ENCODE measurements at places on chromosomes 3 and 15.

DNA sequence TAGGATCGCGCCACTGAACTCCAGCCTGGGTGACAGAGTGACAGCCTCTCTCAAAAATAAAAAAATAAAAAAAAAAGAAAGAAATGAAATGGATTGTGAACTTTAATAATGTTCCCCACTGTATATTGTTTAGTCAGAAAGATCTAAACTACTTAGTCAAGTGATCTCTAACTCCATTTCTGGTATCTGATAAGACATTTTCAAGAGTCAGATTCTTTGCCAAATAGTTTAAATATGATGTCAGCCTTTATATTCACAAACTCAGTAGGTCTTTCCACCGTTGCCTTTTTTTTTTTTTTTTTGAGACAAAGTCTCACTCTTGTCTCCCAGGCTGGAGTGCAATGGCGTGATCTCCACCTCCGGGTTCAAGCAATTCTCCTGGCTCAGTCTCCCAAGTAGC is 29.0 kb upstream of the OSBPL11 start:
- no peaks in the 10 kb centered on the region for H3K36me3 ChIP-seq
- peaks cover 14% of the 10 kb centered on the region for H3K27me3 ChIP-seq
- no peak overlapping the region for H3K27ac ChIP-seq
- no peaks in the 10 kb centered on the region for H3K4me1 ChIP-seq
- no peak for DNase-seq
- no peak overlapping the region for H3K4me3 ChIP-seq

DNA sequence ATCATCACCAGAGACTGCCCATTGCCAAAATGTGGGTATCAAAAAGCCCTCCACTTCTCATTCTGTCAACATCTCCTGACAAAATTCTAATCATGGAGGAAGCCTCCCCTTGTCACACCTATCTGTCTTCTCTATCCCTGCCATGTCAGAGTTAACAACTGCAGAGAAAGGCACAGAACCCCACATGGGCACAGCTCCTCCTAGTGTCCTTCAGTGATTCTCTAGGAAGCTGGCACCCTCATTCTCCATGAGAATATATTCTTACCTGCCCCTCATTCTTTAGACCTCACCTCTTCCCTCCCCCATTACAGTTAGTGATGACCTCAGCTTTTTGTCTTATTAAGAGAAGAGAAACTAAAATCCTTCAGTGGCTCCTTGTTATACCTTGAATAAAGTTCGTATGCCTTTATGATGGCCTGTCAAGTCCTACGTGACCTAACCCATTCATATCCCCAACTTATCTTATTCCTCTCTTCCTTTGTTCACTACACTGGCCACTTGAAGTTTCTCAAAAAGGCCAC is 44.6 kb downstream of the NME9 start:
- H3K4me3 ChIP-seq = no peak overlapping the region
- no peak overlapping the region for H3K27ac ChIP-seq
- peaks cover 10% of the 10 kb centered on the region for H3K4me1 ChIP-seq
- no peak for DNase-seq
- no peaks in the 10 kb centered on the region for H3K27me3 ChIP-seq
- peaks cover 32% of the 10 kb centered on the region for H3K36me3 ChIP-seq

GRCh38 chr3:53670721-53671120 is 175.5 kb downstream of the CHDH start:
- no peaks in the 10 kb centered on the region for H3K36me3 ChIP-seq
- peaks cover 9% of the 10 kb centered on the region for H3K27me3 ChIP-seq
- no peaks in the 10 kb centered on the region for H3K4me1 ChIP-seq
- no peak for DNase-seq
- H3K4me3 ChIP-seq = no peak overlapping the region

DNA sequence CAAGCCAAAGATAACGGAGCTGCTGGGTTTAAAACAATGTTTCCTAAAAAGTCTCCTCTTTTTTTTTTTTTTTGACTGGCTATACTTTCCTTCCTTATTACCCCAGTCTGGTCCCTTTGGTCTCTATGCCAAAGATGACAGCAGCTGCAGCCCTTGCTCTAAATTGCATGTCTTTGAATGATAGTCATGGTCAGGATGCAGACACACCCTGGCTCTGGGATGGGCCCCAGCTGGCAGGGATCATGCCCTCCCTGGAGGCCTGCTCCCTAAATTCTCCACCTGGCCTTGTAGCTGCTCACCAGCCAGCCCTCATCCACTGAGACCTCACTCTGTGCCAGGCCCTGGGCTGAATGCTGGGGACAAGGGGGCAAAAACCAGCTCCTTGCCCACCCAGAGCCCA is 95.8 kb downstream of the MESD start:
- H3K27ac ChIP-seq = no peak overlapping the region
- no peak for DNase-seq
- peaks cover 3% of the 10 kb centered on the region for H3K27me3 ChIP-seq

- no peak overlapping the region for H3K4me3 ChIP-seq
- no peak for DNase-seq
- no peaks in the 10 kb centered on the region for H3K27me3 ChIP-seq
Measured at GRCh38 chr3:13062647-13063046, 10.6 kb downstream of the IQSEC1 start.

DNA sequence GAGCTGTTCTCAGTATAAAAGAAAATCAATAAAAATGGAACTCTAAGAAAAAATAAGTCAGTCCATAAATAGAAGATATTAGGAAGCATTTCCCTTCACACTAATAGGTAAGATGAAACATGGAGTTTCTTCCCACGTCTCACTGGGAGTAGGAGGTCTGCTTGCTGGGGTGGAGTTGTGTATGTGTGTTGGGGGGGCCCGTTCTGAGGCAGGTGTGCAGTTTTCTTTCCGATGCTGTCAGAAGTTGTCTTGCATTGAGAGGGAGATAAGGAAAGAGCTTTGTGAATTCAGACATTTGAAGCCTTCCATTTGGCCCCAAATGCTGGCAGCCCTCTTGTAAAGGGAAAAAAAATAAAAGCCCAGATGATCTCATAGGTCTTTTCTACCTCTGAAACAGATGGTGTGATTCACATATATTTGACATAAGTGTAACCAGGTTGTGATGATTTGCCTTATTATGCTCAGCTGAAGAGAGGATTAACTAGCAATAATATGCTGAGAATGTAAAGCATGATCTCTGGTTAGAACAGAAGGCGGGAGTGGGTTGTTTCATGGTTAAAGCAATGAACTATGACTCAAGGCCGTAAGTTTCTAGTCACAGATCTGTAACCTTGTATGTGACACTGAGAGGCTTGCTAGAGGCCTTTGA is 8.8 kb downstream of the RASGRP1 start:
- H3K36me3 ChIP-seq = peaks cover 76% of the 10 kb centered on the region
- peak overlapping the region; percentile 67 for H3K4me3 ChIP-seq
- peak; percentile 58 for DNase-seq
- peaks cover 92% of the 10 kb centered on the region for H3K4me1 ChIP-seq
- peak overlapping the region; percentile 89 for H3K27ac ChIP-seq

- no peak overlapping the region for H3K4me3 ChIP-seq
- H3K27ac ChIP-seq = no peak overlapping the region
- H3K36me3 ChIP-seq = no peaks in the 10 kb centered on the region
- peak; percentile 92 for DNase-seq
- H3K4me1 ChIP-seq = no peaks in the 10 kb centered on the region
- H3K27me3 ChIP-seq = peaks cover 7% of the 10 kb centered on the region
Measured at GRCh38 chr3:14261229-14261628, 82.6 kb downstream of the LSM3 start.

- peaks cover 45% of the 10 kb centered on the region for H3K4me1 ChIP-seq
- peaks cover 18% of the 10 kb centered on the region for H3K36me3 ChIP-seq
- H3K4me3 ChIP-seq = peak overlapping the region; percentile 56
- peak; percentile 90 for DNase-seq
Measured at GRCh38 chr3:59772416-59773408, 722.9 kb upstream of the CFAP20DC start.

DNA sequence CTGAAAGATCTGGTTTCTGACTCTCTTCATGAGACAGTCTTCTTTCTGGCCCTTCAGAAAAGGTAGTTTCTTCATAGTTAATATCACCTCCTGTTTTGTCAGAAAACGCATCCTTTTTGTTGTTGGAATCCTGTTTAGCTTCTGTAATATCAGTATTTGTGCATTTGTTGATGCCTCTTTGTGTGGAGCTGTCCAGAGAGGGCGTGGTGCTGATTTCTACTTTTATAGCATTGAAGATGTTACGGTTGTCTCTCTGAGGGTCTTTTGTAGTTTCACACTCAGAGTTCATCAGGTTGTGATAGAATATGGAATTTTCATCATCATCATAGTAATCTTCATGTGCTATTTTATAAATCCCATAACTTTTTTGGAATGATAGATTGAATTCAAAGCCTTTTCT is 8.9 kb downstream of the GPR149 start:
- no peaks in the 10 kb centered on the region for H3K36me3 ChIP-seq
- H3K27me3 ChIP-seq = peaks cover 2% of the 10 kb centered on the region
- no peak overlapping the region for H3K27ac ChIP-seq
- DNase-seq = peak; percentile 62

GRCh38 chr3:159451482-159451881 is 537.2 kb upstream of the IL12A start:
- no peaks in the 10 kb centered on the region for H3K4me1 ChIP-seq
- no peak overlapping the region for H3K4me3 ChIP-seq
- H3K27ac ChIP-seq = no peak overlapping the region
- no peaks in the 10 kb centered on the region for H3K36me3 ChIP-seq
- no peak for DNase-seq

DNA sequence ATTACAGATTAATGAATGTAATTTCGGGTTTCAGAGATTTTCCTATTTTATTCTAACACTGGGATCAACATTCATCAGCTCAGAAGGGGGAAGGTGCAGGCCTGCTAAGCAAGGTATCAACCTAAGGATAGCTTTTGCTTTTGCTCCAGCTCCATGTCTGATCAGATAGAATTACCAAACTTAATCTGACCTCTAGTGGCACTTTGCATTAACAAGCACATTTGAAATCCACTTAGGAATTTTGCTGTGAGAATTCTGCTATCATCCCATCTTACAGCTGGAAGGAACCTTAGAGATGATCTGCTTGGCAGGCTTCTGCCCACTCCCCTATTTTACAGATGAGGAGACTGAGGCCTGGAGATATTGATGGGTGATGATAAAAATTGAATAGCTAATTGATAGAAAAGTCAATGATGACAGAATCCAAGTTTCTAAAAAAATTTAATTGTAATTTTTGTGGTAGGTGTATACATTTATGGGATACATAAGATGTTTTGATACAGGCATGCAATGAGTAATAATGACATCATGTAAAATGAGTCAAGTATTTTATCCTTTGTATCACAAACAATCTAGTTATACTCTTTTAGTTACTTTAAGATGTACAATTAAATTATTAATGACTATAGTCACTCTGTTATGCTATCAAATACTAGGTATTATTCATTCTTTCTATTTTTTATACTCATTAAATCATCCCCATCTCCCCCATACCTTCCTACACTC is 209.2 kb upstream of the ZPLD1 start:
- H3K27ac ChIP-seq = no peak overlapping the region
- peak; percentile 62 for DNase-seq
- H3K4me3 ChIP-seq = no peak overlapping the region
- H3K4me1 ChIP-seq = peaks cover 30% of the 10 kb centered on the region
- H3K36me3 ChIP-seq = peaks cover 2% of the 10 kb centered on the region
- peaks cover 17% of the 10 kb centered on the region for H3K27me3 ChIP-seq

GRCh38 chr15:41495736-41496599 is 2.3 kb downstream of the ITPKA start:
- no peak overlapping the region for H3K27ac ChIP-seq
- H3K4me1 ChIP-seq = peaks cover 25% of the 10 kb centered on the region
- peak overlapping the region; percentile 68 for H3K4me3 ChIP-seq
- no peak for DNase-seq
- H3K27me3 ChIP-seq = peaks cover 52% of the 10 kb centered on the region

GRCh38 chr3:122930063-122930997 is 97.2 kb downstream of the SEMA5B start:
- no peaks in the 10 kb centered on the region for H3K4me1 ChIP-seq
- H3K4me3 ChIP-seq = no peak overlapping the region
- peaks cover 12% of the 10 kb centered on the region for H3K27me3 ChIP-seq
- no peak for DNase-seq
- H3K27ac ChIP-seq = no peak overlapping the region
- H3K36me3 ChIP-seq = no peaks in the 10 kb centered on the region

GRCh38 chr3:184259396-184259877 is 1.9 kb downstream of the CAMK2N2 start:
- peak overlapping the region; percentile 62 for H3K4me3 ChIP-seq
- peaks cover 23% of the 10 kb centered on the region for H3K36me3 ChIP-seq
- H3K27ac ChIP-seq = peak overlapping the region; percentile 66

DNA sequence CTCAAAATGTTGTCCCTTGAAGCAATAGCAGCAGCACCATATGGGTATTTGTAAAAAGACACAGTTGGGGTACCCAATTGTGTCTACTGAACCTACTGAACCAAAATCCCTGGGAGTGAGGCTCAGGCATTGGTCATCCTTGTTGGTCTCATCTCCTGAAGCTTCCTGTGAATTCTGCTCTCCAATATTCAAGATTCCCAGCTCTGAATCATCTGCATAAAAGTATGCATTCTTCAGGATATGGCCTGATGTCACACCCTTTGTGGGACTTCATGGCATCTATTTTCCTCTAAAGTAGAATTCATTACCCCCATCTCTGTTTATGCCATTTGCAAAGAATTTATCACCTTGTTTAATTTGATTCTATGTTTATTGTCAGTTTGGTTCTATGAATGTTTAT is 13.3 kb upstream of the PTX3 start:
- no peak overlapping the region for H3K27ac ChIP-seq
- peaks cover 2% of the 10 kb centered on the region for H3K27me3 ChIP-seq
- H3K36me3 ChIP-seq = no peaks in the 10 kb centered on the region
- H3K4me1 ChIP-seq = no peaks in the 10 kb centered on the region

DNA sequence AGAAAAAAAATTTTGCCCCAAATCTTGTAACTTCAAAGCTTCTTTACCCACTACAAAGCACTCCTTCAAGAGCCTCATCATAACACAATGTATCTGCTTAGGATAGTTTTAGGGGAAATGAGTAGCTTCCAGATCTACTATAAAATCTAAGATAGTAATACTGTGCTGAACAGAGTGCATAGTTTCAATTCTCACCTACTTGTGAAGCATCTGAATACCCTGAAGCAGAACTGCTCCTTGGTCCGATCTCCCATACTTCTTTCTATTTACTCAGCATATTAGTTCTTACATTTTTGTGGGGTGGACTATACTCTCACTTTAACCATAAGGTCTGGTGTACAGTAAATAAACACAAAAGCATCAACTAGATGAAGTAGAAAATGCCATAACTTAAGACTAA is 9.6 kb downstream of the TFRC start:
- H3K27ac ChIP-seq = no peak overlapping the region
- peaks cover 27% of the 10 kb centered on the region for H3K4me1 ChIP-seq
- DNase-seq = no peak
- H3K27me3 ChIP-seq = no peaks in the 10 kb centered on the region
- no peak overlapping the region for H3K4me3 ChIP-seq

- H3K27ac ChIP-seq = peak overlapping the region; percentile 41
- H3K27me3 ChIP-seq = no peaks in the 10 kb centered on the region
- H3K4me3 ChIP-seq = peak overlapping the region; percentile 1
- DNase-seq = no peak
- H3K36me3 ChIP-seq = peaks cover 8% of the 10 kb centered on the region
Measured at GRCh38 chr15:41779662-41780157, 5.4 kb downstream of the MAPKBP1 start.

GRCh38 chr15:40808861-40809450 is 1.7 kb upstream of the DNAJC17 start:
- peak overlapping the region; percentile 41 for H3K27ac ChIP-seq
- peak overlapping the region; percentile 93 for H3K4me3 ChIP-seq
- no peak for DNase-seq
- no peaks in the 10 kb centered on the region for H3K27me3 ChIP-seq

Data from activated CD4-positive, alpha-beta T cell treated with anti-CD3 and anti-CD28 coated beads, Interleukin-2, amount 10 ng/mL, durations not matched to agents 24 days and 14 days (primary cell).